ENCODE measurements at places on chromosomes 5 and 9. TPM values are rescaled to one million over a fixed set of nuclear protein-coding genes. Genes with fewer than 3 reads are reported as not detected.
A peak's percentile ranks its signal among the peaks of the same experiment; 100 is the strongest.

TMEM174 gene
- total RNA-seq, result not detected

PCDHAC1 gene
- 7.5 TPM for total RNA-seq

DPM2 gene
- total RNA-seq, result 31.5 TPM

PCDHB2 gene
- 44.9 TPM for total RNA-seq

GRCh38 chr5:127326431-127326830 is 35.8 kb downstream of the MEGF10 start:
- DNase-seq, result no peak

DNA sequence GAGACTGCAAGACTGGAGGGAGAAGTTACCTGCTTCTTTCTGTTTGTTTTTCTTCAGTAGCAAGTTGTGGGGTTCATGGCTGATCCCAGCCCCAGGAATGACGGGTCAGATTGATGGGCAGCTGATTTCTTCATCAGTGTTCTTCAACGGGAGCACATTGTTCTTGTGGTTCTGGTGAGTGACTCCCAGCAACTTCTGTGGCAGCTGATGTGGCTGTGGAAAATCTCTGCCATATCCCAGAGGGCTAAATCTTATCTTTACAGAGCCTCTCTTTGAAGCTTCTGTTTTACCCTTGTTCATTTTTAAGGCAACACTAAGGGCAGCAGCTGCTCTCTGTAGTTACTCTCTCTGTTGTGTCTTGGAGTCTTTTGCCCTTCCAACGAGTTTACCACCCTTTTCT is 710.3 kb downstream of the PRELID2 start:
- no peak for DNase-seq

DNA sequence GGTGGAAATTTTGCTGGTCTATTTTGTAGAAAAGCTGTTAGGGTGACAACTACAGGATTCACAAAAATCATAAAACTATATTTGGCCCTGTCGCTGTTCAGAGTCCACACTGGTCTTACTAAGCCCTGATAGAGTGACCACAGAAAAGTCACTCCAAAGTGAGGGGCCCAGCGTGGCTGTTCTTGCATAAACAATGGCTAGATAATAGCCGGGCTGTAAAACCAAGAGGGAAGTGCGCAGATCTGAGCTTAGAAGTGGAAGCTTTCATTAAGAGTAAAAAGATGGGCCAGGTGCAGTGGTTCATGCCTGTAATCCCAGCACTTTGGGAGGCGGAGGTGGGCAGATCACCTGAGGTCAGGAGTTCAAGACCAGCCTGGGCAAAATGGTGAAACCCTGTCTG is 15.5 kb upstream of the CTSL start:
- DNase-seq, result no peak

ALDH1A1 gene
- 7.0 TPM for total RNA-seq

DNA sequence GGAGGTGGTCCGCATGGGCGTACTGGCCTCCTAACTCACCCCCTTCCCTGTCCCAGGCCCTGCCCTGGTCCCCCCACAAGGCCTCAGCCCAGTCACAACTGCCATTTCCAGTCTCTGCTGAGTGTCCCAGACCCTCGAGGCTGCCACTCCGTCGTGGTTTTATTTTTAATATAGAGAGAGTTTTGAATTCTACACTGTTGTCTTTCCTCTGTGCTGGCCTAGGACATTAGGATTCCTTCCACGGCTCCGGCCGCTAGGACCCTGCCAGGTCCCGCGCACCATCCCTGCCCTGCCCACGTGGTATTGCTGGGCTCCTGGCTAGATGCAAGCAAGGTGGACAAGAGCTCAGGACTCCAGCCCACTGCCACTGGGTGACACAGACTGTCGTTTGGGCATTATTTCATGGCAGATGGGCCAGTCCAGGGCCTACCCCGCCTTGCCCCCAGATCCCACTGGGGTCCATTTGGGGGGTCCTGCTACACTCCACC is 53.3 kb downstream of the SAR1B start:
- no peak for DNase-seq

- DNase-seq, result peak; percentile 70
Observed at GRCh38 chr9:130834371-130835336, at the start of gene ABL1. ABL1 (plus strand) TSS chr9:130835254; CDS start chr9:130835447, 193 bp downstream.

TAF11L10 gene
- not detected for total RNA-seq

ZNF454 gene
- 0.15 TPM for total RNA-seq

GCNT4 gene
- total RNA-seq, result 0.54 TPM

GRCh38 chr9:22073349-22073748 is 64.2 kb upstream of the CDKN2B start:
- DNase-seq, result no peak
